GM19239 (cell line): ENCODE measurements at places on chromosomes 1 and 21.

DNA sequence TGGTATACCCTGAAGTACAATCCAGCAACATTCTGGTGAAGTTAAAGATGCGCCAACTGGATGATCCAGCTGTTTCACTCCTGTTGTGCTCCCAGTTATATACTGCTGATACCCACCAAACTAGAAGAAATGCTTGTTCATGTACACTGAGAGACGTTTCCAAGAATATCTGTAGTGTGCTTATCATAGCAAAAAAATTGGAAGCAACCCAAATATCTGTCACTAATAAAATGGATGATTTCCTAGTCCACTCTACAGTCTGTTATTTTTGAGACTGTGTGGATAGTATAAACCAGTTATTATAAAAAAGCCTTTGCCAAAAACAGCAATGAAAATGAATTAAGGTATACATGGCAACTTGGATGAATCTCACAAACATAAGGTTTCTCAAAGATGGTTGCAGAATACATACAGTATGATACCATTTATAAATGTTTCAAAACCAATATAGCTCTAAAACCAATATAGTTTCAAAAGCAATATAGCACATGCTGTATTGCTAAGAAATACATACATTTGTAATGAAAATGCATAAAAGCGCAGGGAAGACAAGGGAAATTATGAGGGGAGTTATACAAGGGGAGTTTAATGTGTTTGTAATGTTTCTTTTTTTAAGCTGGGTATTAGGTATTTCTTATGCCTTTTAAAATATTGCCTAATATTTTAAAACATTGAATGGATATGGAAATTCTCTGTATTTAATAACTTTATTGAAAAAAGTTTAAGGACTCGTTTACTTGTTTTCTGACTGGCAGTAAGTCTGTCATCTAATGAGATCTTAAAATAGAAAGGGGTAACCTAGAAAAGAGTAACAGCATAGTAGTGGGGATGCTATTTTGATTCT lies 36.5 kb downstream of the GPSM2 start:
- no peak for DNase-seq

DNA sequence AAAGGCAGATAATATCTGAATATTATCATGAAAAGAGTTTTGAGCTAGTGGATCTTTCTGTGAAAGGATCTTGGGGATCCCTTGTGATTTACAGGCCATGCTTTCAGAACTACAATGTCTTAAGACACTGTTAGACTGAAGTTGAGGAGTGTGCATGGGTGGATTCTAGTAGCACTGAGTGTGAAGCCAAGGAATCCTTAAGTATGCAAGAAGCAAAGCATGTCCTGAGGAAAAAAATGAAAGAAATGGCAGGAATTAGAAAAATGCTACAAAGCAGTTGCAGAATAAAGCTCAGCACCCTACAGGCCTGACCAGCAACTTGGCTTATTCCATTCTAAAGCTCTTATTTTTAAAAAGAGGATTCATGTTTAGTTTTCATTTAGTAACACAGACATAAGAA lies 11.9 kb downstream of the STX6 start:
- no peak for DNase-seq

DNA sequence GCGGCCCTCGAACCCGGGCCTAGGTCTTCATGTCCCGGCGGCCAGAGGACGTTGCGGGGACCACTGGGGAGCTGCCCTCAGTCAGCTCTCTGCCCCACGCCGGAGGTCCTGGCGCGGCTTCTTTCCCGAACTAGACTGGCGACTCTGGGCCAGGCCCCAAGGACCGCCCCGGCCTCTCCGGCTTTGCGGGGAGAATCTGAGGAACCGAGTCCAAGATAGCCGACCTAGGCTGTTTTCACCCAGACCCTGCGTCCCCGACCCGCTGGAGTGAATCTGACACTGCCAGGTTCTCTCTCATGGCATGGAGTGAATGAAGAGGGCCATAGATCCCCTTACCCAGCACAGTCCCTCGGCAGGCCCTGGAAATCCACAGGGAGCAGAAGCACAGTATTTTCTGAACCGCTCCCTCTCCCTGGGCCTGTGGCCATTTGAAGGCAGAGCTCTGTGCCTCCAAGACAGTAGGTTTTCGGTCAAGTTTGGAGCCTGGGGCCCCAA lies 9.9 kb upstream of the BARHL2 start:
- no peak for DNase-seq

- DNase-seq: no peak
Observed at GRCh38 chr1:20612221-20612746, 21.0 kb upstream of the PINK1 start.

DNA sequence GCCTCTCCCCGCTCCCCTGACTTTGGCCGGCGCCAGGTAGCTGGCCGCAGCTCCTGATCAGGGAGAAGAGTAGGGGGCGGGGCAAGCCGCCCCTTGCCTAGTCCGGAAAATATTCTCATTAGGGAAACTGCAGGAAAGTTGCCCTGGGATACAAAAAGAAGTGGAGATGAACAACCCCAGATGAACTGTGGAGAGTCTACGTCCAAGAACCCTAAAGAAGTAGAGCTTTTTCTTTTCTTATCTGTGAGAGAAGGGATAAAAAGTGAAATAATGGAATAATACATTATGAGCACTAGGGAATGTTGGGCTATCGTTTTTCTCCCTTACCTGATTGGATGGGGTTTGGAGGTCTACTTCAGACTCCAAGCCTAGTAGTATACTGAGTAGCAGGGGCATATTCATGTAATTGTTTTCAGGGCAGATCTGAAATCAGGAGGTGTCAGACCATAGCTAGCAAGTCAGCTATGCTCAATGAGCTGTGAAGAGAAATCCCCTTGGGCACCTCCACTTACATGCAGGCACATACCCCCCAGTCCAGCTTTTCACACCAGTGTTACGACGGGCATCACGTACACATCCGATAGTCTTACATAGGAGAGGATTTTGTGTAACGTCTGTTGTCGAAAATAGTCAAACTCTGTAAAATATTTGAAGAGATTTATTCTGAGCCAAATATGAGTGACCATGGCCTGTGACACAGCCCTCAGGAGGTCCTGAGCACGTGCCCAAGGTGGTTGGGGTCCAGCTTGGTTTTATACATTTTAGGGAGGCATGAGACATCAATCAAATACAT lies 1.7 kb upstream of the DUSP10 start:
- DNase-seq: peak; percentile 25

- no peak for DNase-seq
Observed at GRCh38 chr1:218760601-218761570, 412.8 kb upstream of the LYPLAL1 start.

DNA sequence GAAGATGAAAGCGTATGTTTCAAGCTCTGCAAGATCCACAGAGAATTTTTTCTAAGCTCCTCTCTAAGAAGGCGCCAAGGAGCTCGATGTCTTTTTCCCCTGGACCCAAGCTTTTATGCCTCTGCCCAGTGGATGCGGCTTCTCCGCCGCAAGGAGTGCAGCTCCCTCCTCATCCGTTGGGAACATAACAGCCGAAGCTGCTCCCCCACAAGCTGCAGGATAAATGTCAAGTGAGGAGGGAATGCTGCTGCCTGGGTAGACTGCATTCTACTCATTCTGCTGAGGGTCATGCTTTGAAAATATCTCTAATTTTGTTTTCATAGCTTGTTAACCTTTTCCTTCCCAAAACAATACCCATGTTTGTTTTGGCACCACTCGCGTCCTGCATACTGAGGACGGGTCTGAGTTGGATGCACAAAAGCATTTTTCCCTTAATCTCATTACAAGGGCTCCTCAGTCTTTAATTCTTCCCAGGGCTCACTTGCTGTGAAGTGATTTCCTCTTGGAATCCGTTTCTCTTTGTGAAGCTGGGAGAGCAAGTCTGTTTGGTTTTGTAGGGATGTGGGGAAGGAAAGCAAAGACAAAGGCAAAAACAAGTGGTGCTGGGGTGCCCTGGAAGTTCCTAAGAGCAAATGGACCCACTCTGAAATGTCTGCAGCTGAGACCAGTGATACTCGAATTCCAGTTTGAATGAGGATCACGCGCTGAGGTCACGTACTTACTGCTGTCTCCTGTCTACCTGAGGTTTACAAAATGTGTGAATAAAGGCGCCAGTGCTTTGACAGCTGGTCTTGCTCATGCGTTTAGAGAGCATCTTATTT lies 134.0 kb upstream of the IRF2BP2 start:
- no peak for DNase-seq

GRCh38 chr1:162368451-162368850 lies 8.2 kb downstream of the SPATA46 start:
- DNase-seq: no peak

- DNase-seq: no peak
Observed at GRCh38 chr1:216916890-216917438, 193.7 kb upstream of the ESRRG start.

GRCh38 chr1:94109478-94109877 lies 11.5 kb downstream of the ABCA4 start:
- DNase-seq: no peak

DNA sequence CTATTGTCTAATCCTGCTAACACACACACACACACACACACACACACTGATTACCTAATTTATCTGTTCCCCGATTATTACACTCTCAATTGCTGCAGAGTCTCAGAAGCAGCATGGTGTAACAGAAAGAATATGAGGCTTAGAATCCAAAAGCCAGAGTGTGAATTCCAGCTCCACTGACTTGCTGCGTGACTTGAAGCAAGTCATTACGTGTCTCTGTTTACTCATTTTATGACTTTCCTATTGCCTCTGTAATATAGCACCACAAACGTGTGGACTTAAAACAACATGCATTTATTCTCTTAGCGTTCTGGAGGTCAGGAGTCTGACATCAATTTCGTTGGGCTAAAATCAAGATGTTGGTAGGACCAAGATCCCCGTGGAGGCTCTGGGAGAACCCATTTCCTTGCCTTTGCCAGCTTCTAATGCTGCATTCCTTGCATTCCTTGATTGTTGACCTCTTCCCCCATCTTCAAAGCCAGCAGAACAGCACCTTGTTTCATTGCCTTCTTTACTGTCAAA lies 55.9 kb upstream of the ATP5PO start:
- DNase-seq: no peak

DNA sequence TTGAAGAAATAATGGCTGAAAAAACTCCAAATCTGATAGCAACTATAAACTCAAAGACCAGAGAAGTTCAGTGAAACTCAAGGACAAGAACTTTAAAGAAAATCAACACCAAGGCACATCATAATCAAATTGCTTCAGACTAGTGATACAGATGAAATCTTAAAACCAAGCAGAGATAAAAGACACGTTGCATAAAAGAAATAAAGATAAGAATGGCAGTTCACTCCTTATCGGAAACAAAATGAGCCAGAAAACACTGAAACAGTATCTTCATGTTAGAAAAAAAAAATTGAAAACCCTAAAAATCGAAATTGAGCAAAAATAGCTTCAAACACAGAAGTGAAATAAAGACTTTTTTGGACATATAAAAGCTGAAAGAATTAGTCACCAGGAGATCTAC lies 4.6 kb upstream of the RAB4A start:
- DNase-seq: no peak

- DNase-seq: no peak
Observed at GRCh38 chr1:33880305-33880704, 16.4 kb downstream of the HMGB4 start.

DNA sequence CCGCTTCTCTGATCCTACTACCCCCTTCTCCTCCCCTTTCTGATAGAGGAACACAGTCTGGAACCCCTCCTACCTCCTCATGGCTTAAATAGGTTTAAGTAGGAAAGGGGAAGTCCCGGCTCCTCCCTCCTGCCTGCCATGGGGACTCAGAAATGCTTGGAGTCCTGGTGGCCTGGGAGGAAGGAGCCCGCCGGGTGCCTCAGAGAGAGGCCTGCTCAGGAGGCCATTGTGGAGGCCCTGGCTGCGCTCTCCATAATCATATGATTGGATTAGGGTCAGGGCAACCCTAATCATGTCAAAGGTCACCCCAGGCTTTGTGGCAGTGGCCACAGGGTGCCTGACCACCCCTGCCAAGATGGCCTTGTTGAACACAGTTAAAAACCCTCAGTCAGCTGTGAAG lies 29.0 kb downstream of the WNT3A start:
- DNase-seq: no peak

GRCh38 chr21:15850645-15851044 lies 120.9 kb downstream of the USP25 start:
- DNase-seq: no peak

DNA sequence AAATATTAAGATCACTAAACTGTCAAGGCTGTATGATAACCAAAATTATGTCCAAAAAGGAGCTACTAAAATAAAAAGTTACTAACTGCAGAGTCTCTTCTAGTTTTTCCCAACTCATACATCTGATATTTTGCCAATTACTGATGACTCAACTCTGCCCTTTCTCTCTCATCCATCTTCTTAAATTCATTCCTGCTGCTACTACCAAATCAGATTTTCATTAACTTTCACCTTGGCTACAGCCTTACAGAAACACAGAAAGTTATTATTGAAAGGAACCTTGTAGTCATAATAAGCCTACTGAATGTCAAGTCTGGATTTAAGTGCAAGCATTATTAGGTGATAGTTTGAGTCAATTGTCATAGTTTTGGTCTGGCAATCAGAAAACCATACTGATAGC lies 273.1 kb downstream of the DPYD start:
- DNase-seq: no peak
